Stimulated activated CD8-positive, alpha-beta memory T cell treated with anti-CD3 and anti-CD28 coated beads, Interleukin-4, amount 100 ng/mL, for 1 hour (primary cell): ENCODE measurements at places on chromosomes 4 and X.

- no peak for DNase-seq
These were observed 260.6 kb downstream of the NKX6-1 start for GRCh38 chr4:84238247-84239090.

DNA sequence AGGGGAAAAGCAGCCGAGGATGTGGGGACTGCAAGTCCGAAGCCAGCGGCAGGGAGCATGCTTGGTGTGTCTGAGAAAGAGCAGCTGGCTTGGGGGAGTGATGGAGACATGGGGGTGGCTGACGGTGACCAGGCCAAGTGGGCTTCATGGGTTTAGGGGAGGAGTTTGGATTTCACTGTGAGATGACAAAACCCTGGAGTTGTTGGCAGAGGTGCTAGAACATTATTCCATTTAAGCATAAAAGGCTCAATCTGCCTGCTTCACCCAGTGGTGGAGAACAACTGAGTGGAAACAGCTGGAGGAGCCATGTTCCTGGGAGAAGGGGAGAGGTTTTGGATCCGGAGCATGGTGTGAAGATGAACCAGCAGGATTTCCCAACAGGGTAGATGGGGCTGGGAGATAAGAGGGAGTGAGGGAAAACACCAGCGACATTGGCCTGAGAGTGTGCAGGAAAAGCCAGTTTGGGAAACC lies 318.0 kb upstream of the TAPT1 start:
- DNase-seq = no peak

GRCh38 chr4:33924239-33924638 lies 2320.1 kb downstream of the ARAP2 start:
- no peak for DNase-seq

DNA sequence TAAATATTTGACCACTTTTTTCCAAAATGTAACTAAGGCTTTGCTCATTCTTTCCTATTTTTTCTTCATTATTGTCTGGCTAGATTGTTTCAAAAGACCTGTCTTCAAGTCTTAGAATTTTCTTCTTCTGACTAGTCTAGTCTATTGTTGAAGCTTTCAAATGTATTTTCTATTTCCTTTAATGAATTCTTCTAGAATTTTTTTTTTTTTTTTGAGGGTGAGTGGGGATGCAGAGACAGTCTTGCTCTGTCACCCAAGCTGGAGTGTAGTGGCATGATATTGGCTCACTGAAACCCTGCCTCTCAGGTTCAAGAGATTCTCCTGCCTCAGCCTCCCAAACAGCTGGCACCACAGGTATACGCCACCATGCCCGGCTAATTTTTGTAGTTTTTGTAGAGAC lies 141.4 kb downstream of the TET2 start:
- DNase-seq = no peak

DNA sequence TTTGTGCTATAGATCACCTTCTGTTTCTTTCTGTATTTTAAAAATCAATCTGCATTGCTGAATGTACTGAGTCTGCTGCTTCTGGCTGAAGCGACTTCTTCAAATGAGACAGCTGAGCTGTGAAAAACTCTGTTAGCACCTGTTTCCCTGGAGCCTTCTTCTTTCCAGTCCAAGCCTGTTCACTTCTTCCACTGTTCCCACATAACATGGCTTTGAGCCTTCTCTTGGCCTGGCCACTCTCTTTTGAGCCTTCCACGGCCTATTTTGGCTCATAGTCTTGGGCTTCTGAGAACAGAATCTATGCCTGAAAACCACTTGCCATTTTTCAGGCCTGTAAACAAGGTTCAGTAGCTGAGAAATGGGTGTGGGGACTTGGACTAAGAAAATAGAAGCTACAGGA lies 132.9 kb upstream of the IGFBP7 start:
- no peak for DNase-seq

GRCh38 chrX:8726031-8726652 lies 5.8 kb downstream of the ANOS1 start:
- no peak for DNase-seq

DNA sequence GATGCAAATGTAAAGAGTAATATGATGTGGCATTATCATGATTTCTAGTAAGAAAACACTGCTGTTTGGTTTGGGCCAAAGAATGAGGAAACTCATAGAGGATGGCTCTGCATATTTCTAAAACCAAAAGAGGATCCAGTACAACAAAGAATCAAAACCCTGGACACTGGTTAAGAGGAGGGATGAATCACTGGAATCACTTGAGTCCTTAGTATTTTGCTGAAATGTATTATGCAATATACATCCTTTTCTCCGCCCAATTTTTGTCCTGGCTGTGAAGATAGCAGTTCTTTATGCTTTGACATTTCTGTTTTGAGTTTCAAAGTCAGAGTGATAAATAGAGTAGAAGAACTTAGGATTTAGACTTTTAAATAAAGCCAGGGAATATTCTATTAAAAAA lies 345.9 kb downstream of the PACRGL start:
- no peak for DNase-seq

DNA sequence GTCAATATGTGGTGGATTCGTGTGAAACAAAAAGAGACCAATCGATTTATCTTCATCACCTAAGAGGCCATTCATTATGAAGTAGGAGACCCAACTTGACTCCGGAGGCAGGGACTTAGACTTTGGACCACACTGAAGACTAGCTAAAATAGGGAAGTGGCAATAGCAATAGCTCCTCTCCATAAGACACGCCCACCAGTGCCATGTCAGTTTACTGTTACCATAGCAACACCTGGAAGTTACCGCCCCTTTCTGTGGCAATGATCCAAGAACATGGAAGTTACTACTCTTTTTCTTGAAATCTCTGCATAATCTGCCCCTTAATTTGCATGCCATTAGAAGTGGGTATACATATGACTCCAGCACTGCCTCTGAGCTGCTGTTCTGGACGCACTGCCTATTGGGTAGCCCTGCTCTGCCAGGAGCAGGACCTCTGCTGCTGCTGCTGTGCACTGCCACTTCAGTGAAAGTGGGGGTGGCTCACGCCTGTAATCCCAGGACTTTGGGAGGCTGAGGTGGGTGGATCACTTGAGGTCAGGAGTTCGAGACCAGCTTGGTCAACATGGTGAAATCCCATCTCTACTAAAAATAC lies 163.2 kb downstream of the PRKX start:
- DNase-seq = no peak

DNA sequence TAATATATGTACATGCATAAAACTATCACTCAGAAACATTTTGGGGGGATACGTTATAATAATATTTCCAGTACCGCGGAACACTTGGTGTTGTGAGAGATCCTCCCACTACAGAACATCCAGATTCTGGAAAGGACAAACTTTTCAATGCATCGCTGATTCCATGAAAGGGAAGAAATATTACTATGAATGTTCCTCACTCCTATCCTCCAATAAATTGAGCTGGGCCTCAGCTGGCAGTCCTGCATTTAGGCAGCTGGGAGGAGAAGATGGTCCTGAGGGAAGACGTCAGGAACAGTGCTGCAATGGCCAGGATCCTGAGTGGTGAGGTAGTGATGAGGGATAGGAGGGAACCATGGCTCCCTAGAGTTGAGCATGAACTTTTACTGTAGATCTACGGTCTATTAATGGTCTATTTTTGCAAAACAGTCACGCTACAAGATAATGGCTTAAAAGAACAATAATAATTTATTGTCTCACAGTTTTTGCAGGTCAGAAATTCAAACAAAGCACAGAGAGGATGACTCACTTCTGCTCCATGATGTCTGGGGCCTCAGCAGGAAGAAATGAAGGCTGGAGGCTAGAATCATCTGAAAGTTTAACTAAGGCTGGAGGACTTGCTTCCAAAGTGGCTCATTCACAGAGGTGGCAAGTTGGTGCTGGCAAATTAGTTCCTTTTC lies 538.1 kb downstream of the STIM2 start:
- DNase-seq = no peak

DNA sequence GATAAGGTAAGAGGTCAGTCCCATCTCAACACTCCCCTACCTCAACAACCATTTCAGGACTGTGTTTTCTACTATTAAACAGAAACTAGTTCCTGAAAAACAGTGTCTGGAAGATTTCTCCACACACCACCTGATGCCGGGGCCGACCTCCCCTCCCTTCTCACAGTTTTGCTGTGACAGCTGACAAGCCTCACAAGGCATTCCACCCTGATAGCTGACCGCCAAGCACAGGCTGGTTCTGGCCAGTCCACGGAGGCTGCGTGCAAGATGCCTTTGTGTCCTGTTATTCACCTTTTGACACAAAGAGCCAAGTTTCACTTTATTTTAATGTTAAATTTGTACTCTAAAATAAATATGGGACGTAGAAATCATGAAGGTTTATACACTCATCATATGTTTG lies 758.6 kb downstream of the PDHA2 start:
- DNase-seq = no peak

- no peak for DNase-seq
These were observed 93.2 kb upstream of the ATP8A1 start for GRCh38 chr4:42750091-42750490.

GRCh38 chrX:153019166-153019565 lies 25.2 kb upstream of the PNMA5 start:
- no peak for DNase-seq

DNA sequence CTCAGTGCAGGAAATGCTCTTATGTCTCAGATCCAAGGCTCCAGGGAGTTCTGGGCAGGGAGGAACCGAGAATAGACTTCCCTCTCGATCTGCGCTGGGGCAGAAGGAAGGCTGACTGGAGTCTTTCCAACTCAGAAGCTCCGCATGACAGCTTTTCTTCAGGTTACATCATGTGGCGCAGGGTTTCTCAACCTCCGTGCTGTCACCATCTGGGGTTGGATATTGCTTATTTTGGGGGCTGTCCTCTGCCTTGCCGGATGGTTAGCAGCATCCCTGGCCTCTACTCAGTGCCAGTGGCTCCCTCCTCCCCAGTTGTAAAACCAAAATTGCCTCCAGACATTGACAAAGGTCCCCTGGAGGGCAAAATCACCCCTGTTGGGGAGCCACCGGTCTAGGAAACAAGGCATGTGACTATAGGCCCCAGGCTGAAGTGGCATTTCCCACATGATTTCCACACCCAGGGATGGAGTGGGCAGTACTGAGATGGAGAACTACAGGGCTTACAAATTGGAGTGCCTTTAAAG lies 21.4 kb downstream of the REELD1 start:
- DNase-seq = no peak

- no peak for DNase-seq
These were observed 1.2 kb upstream of the CLOCK start for GRCh38 chr4:55547918-55548317.

- DNase-seq = no peak
These were observed 59.1 kb upstream of the USP9X start for GRCh38 chrX:41025926-41026701.

GRCh38 chr4:62226082-62226481 lies 1026.0 kb downstream of the ADGRL3 start:
- DNase-seq = no peak

DNA sequence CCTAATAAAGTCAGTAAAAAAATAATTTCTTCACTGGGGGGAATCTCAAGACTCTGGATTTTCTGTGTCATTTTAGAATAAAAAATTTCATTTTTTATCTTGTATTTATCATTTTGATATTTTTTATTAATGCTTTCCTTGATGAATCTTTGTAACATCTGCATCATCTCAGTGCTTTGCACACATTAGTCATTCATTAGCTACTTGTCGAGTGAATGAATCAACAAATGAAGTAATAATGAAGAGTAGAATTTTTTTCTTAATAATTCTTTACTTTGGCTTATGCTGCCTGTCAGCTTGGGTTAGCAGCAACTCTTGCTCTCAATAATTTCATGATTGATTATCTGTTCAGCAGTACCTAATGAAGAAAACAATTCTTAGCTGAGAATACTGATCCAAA lies 530.8 kb downstream of the GRXCR1 start:
- no peak for DNase-seq

- DNase-seq = no peak
These were observed 24.2 kb downstream of the BCOR start for GRCh38 chrX:40073439-40074054.

DNA sequence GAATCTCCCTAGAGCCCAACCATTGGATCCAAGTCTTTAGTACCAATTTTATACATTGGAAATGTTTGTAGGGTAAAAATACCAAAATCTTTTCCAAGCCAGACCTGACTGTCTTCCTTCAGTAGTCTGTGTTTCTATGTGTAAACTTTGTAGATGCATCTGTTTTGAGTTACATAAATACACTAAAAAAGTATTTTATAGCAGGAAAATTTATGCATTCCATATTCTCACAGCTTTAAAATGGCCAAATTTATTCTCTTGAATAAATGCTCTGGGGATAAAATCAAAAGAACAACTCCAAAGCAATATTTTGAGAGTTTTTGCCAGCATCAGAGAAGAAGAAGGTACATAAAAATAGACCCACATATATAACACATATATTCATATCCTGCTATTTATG lies 377.4 kb downstream of the PPP3CA start:
- no peak for DNase-seq

DNA sequence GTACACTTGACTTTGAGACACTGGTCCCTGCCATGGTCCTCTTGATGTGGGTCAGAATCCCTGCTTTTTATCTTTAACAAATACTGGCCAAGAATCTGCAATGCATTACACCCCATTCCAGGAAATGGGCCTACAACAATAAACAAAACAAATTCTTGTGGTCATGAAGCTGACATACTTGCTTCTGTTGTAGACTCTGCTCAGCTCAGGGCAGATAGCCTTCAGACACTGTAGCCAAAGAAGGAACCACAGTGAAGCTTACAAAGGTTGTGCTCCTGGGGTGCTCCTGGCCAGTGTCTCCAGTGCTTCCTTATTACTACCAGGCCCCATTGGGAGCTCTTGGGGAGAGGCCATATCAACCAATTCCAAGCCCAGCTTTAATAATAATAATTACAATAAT lies 21.8 kb downstream of the KIAA1210 start:
- no peak for DNase-seq

DNA sequence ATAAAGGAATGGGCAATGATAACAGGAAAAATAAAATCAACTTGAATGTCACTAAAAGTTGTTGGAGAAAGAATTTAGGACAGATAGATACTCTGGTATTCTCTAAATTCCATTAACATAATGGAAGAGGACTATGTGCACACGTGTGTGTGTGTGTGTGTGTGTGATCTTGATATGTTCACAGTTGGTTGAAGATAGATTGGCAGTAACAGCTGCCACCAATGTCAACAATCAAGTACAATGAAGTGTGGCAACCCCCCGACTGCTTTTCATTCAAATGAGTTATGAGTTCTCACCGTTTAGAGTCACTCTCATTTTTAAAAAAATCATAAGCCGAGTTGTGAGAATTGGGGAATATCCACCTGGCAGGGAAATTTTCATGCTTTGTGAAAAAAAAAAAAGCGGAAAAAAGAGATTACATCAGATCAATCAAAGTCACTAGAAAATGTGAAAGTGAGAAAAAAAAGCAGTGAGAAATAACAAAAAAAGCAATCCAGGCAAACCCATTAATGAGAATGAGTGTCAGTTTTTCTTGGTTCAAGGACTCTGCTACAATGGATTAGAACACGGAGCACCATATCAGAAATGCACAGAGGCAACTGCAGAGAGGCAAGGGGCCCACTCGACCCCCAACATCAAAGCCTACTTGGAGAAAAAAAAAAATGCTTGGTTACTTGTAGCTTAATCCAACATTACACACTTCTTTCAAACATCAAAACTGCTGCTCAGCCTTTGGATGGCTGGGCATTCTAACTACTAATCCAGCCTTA lies 414.9 kb upstream of the PITX2 start:
- DNase-seq = no peak

- DNase-seq = no peak
These were observed 62.5 kb downstream of the SPIN3 start for GRCh38 chrX:56932653-56933339.

- DNase-seq = no peak
These were observed 7.5 kb downstream of the FHDC1 start for GRCh38 chr4:152943672-152944071.
